ENCODE measurements at places on chromosomes 5 and 9.

DNA sequence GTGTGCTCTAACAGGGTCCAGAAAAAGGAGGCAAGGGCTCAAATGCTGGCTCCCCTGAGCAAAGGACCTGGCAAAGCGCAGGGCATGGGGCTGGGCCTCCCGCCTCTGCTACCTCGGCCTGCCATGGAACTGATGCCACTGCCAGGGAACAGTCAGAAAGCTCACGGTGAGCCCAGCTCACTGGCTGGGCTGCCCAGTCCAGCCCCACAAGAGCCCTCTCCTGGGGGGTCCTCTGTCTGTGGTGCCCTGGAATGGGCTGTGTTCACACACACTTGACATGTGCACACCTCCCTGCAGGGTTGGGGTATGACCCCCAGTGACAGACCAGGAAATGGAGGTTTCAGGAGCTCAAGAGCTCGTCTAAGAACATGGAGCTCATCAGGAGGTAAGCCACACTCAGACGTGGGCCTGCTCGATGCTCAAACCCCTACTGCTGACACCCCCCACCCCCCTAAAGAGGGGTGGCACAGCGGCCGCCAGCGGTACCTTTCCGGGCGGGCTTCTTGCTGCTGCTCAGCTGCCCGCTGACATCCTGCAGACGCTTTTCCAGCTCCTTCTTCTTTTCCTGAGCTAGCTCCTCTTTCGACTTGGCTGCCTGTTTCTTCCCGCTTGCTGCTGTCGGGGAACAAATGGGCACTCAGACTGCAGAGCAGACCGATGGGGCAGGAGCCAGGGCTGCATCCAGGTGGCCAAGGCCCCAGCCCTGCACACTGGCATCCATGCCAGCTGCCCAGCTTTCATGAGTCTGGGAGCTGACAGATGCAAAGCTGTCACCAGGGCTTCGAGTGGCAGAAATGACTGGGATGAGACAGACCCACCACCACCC, 9.1 kb downstream of the BRD3OS start:
- no peak for DNase-seq

GRCh38 chr9:77449240-77450084, 198.7 kb downstream of the GNA14 start:
- DNase-seq = no peak

- DNase-seq = no peak
Measured at GRCh38 chr5:57955511-57955910, 472.9 kb upstream of the ACTBL2 start.

DNA sequence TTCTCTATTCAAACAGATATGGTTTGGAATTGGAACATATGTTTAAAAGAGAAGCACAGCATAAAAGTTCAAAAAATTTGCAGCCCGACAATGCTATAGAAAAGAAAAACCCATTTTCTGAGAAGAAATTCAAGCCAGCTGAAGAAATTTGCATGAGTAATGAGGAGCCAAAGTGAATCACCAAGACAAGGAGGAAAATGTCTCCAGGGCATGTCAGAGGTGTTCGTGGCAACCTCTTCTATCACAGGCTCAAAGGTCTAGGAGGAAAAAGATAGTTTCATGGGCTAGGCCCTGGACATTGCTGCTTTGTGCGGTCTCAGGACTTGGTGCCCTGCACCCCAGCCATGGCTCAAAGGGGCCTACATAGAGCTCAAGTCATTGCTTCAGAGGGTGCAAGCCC, 134.8 kb upstream of the ADAMTS16 start:
- no peak for DNase-seq

DNA sequence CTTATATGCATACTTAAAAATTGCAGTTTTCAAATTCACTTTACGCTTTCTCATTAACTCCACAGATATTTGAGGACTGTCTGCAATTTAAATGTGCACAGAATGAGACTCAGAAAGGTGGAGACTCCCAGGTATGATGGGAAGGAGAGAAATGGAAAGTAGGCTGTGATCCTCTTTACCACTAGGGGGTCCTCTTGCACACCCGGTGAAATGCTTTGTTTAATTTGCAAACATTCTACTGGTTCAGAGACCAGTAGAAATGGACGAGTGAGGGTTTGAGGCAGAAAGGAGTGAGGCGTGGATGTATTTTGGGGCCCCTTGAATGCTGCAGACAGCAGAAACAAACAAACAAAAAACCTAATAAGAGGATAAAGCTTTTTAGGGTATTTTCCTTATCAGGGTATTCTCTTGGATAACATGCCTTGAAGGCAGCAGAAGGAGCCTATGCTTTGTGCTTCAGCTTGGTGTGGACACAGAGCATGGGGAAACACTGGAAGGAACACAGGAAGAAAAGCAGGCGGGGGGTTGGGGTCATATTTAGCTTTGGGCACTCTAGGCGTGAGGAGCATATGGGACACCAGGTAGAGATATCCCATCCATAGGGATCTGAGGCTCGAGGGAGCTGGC, 410.1 kb downstream of the DMRT2 start:
- no peak for DNase-seq

GRCh38 chr5:50440651-50441492, at the start of gene EMB:
Gene EMB, minus strand, starts transcription at chr5:50441288. Its CDS starts 137 bp downstream, at chr5:50441151.
- peak; percentile 45 for DNase-seq

DNA sequence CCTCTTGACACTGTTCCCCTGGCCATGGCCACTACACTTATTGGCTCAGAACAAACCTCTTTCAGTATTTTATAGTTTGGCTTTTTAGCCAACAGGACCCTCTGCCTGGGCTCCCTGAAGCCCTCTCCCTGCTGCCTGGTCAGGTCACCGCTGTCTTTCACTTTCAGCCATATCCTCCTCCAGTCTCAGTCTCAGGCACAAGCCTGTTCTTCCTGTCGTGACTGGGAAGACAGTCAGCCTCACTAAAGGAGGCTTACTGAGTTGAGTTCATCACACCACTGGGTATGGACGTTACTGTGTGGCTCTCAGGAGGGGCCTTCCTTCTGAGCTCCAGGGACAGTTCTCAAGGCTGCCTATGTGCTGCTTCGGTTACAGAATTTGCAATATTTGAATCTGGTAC, 2.0 kb downstream of the QSOX2 start:
- DNase-seq = no peak

GRCh38 chr5:109580225-109580624, 109.5 kb upstream of the MAN2A1 start:
- no peak for DNase-seq

DNA sequence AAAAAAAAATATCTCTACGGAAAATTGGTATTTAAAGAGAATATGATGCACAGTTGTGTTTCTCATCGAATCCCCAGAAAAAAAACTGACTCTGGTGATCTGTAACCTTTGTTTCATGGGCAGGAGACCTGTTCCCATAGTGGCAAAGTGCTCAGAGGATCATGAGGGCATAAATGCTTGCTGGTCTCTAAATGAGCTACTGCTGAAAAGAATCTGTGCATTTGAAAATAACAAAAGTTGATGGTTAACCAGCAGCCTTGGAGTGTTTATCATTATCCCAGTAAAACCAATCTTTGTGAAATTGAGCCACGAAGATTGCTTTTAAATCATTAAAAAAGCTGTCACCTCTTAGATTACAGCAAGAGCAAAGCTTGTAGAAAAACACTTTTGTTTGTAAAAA, 775.4 kb downstream of the MTRR start:
- DNase-seq = no peak
